ENCODE measurements at places on chromosomes 7 and 10.

DNA sequence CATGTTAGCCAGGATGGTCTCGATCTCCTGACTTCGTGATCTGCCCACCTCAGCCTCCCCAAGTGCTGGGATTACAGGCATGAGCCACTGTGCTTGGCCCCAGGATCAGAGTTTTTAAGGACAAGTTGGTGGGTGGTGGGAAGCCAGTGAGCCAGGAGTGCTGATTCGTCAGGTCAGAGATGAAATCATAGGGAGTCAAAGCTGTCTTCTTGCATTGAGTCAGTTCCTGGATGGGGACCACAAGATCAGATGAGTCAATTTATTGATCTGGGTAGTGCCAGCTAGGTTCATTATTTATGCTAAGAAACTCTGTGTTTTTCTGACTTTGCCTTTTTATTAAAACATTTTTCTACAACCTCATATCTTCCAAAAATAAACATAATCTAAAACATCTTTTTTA lies 423.8 kb downstream of the ARL4A start:
- DNase-seq = no peak

DNA sequence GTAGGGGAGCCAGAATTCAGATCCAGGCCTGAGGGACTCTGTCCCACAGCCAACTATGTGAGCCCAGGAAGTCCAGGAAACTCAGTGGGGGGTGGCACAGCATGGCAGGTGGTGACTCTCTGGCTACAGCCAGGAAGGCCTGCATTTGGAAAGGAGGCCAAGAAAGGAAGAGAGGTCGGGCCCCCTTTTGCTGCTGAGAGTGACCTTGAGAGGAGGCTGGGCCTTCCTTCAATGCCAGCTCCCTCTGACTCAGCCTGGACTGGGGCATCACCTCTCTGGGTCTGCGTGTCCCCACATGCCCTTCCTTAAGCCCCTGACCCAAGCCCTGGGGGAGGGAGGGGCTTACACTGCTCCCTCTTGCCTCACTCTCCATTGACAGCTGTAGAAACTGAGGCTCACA lies 6.4 kb upstream of the MYL10 start:
- no peak for DNase-seq

DNA sequence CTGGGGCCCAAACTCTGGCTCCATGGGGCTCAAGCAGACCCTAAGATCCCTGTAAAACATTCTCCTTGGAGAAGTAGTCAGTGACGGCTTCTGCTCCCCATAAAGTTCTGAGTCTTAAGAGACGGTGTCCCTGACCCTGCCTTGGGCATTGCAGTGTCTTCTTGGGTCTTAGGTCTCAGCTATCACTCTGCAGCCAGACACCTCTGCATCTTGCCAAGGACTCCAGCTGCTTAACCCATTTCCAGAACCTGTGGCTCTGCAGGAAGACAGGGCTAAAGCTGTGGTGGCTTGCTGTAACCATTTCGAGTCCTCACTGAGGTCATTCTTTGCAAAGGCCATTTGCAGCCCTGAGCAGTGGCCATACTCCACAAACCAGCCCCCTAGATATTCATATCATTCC lies 337.1 kb upstream of the ZMIZ1 start:
- DNase-seq = no peak

DNA sequence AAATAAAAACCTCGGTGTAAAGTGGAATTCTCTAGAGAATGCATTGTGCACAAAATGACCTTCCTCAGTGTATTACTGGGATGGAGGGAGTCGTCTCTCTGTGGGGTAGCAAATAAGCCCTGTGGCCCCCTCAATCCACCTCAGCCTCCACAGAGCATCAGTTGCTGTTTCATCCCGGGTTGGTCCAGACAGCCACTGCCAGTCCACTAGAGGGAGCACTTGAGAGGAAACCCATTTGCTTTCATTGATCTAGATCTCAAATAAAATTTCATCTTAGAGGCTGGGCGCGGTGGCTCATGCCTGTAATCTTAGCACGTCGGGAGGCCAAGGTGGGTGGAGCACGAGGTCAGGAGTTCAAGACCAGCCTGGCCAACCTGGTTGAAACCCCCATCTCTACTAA lies 1128.7 kb downstream of the CNTNAP2 start:
- DNase-seq = peak; percentile 41

DNA sequence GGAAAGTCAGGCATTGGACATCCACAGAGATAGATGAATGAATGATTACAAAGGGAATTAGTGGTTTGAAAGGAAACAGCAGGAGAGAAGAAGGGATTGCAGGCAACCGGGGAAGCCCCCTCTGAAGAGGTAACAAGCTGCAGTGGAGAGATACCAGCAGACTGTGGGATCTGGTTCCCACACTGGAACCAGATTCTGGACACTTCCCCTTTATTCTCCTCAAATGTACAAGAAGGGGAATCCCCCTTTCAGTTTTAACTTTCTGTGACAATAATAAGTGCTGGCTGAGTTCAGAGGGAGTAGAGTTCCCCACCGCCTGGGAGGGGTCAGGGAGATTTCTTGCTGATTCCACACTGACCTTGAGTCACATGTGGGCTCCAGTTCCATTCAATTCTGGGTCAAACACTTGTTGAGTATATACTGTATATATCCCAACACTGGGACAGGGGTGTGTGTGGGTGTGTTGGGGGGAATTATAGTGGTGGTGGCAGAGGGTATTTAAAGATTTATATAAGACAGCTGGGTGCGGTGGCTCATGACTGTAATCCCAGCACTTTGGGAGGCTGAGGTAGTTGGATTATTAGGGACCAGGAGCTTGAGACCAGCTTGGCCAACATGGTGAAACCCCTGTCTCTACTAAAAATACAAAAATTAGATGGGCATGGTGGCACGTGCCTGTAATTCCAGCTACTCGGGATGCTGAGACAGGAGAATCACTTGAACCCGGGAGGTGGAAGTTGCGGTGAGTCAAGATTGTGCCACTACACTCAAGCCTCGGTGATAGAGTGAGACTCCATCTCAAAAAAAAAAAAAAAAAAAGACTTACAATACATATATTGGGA lies 16.5 kb upstream of the DDIT4 start:
- no peak for DNase-seq

DNA sequence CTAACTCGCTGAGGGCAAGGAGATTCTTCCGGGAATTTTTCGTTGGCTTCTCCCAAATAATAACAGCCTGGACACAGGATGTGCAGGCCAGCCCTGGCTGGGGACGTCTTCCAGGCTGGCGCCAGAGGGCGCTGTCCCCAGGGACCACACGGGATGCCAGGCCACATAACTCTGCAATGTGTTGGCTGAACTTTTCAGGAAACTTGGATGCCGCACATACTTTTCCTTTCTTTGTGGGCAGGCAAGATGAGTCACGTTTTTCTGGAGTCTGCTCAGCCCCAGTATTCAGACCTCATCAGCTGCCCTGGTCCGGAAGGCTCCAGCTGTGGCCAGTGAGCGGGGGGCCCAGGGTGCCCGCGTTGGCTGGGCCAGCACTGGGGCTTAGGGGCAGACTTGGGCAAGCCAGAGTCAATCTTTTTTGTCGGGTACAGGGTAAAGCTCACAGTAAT lies 122.7 kb downstream of the PRKAG2 start:
- DNase-seq = no peak

DNA sequence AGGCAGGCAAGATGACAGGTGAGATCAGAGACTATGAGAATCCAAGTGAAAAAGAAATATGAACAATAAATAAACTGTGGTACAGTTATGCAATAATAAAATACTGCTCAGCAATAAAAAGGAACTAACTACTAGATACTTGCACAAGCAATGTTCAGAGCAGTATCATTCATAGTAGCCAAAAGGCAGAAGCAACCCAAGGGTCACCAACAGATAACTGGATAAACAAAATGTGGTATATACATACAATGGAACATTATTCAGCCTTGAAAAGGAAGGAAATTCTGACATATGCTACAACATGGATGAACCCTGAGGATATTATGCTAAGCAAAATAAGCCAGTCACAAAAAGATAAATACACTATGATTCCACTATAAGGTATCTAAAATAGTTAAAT lies 76.9 kb upstream of the KCNIP2 start:
- no peak for DNase-seq

GRCh38 chr7:99301496-99301895 lies 24.2 kb upstream of the ARPC1A start:
- DNase-seq = no peak

DNA sequence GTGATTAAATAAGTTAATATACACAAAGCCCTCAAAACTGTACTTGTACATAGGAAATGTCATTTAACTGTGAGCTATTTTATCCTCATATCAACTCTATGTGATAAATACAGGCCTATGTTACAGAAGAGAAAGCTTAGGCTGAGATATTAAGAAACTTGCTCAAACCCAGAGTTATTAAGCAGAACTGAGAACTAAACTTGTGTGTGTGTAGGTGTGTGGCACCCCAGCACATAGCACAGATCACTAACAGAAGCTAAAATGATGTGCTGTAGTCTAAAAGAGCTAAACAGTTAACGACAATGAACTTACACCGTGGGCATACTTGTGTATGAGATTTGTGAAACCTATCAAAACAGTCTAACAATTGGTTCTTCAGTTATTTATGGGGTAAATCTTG lies 34.5 kb downstream of the MTPN start:
- no peak for DNase-seq

- DNase-seq = no peak
These were observed 36.4 kb downstream of the CXCL12 start for GRCh38 chr10:44348496-44348895.

GRCh38 chr10:119754936-119755335 lies 29.1 kb downstream of the INPP5F start:
- no peak for DNase-seq

DNA sequence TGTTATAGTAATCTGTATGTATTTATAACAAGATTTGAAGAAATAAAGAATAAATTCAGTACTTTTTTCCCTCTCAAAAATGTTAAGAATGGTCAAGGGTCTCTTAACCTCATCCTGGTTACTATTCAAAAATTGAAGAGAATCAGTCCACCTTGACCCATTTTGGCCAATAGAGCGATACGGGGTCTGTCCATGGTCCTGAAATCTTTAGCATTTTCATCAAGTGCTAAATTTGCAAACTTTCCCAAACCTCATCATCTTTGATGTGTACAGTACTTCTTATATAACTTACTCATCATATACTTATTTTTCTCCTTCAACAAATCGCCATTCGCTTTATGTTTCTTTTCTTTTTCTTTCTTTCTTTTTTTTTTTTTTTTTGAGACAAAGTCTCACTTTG lies 23.6 kb downstream of the TMEM178B start:
- no peak for DNase-seq

- no peak for DNase-seq
These were observed 36.1 kb downstream of the EXOC4 start for GRCh38 chr7:133288970-133289369.

- no peak for DNase-seq
These were observed 233.5 kb downstream of the CREB5 start for GRCh38 chr7:28645866-28646265.

GRCh38 chr7:22120391-22121053 lies 174.8 kb upstream of the CDCA7L start:
- no peak for DNase-seq

DNA sequence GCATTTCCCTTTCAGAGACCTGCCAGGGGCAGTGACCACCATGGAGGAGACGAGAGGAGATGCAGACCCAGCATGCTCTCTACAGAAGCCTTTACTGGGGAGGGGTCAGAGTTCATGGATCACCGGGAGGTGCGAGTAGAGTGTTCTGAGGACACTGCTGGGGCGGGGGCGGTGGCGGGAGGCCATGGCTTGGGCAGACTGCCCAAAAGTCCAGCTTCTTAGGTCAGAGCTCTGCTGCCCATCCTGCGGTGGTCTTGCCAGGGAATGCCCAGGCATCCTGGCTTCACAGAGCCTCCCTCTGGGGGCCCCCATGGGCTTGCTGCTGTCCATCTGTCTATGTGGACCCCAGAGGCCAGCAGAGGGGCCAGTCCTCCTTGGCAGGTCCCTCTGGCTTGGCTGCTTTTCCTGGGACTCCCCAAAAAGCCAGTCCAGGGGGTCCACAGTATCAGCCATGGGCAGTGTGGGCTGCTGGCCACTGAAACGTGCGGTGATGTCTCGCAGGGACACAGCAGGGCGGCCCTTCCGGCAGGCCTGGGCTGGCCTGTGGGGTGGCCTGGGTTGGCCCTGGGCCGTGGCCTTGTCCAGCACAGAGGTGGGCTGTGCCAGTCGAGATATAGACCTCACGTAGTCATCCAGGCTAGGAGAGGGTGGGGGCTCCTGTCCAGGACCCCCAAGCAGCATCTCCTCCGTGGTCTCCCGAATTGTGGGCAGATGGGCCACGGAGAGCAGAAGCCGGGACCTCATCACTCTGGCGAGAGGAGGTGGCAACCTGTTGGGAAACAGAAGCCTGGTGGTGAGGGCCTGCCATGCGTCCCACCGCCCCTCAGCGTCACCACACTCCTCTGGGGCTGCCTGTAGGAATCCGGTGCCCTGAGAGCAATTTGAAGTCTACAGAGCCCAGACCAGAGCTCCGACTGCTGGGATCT lies 1.1 kb downstream of the DEPP1 start:
- no peak for DNase-seq

DNA sequence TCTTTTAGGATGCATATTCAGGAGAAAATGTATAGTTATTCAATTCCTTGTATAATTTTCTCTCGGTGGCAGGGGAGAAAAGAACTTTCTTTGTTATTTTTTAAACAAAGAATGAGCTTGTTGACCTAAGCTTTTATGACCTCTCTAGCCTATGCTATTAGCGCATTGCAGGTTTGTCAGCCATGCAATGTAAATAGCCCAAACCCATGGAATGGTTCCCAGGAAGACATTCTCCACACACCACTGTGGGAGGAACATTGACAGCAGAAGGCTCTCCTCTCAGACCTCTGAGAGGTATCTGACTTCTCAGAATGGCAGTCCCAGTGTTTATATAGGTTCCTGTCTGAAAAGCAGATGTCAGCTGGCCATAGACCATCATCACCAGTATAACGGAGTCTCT lies 19.6 kb upstream of the AGBL3 start:
- no peak for DNase-seq

- no peak for DNase-seq
These were observed 240.7 kb downstream of the TFEC start for GRCh38 chr7:115789901-115790300.

DNA sequence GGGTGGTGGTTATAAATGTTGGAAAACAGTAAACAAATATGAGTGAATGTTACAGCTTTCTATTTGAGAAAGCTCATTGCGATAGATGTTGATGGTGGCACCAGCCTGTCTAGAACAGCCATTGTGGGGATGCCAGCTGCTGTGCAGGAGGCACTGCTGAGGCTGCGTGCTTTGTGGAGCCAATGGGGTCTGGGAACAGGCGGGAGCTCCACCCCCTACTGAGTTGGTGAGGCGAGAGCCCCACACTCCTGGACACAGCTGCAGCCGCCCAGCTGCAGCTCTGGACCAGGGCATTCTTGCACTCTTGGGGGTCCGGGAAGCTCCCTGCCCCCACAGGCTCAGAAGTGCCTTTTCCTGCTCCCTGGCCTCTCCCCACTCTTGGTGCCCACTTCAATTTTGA lies 1147.1 kb upstream of the LRRTM3 start:
- DNase-seq = no peak

- DNase-seq = no peak
These were observed at the start of gene DRGX for GRCh38 chr10:49395741-49396665. DRGX (minus strand) TSS chr10:49396089; CDS start chr10:49395440, 649 bp downstream.

GRCh38 chr10:23530079-23530478 lies 91.2 kb downstream of the OTUD1 start:
- no peak for DNase-seq

All from NCI-H187 treated with DMSO at 0.1 percent for 48 hours (cell line).